ENCODE measurements at places on chromosomes 1 and 21.

DNA sequence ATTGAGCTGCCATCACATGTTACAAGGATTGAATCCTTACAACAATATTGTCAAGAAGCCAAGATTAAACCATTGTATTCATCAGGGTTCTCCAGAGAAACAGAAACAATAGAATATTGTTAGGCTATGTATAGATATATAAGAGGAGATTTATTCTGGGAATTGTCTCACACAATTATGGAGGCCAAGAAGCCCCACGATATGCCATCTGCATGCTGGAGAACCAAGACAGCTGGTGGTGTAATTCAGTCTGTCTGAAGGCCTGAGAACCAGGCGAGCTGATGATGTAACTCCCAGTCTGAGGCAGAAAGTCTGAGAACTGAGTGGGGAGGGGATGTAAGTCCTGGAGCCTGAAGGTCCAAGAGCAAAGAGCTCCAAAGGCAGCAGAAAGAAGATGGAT, 14.5 kb upstream of the TTF2 start:
- DNase-seq: no peak

GRCh38 chr1:88742531-88742930, 58.5 kb downstream of the PKN2 start:
- no peak for DNase-seq

DNA sequence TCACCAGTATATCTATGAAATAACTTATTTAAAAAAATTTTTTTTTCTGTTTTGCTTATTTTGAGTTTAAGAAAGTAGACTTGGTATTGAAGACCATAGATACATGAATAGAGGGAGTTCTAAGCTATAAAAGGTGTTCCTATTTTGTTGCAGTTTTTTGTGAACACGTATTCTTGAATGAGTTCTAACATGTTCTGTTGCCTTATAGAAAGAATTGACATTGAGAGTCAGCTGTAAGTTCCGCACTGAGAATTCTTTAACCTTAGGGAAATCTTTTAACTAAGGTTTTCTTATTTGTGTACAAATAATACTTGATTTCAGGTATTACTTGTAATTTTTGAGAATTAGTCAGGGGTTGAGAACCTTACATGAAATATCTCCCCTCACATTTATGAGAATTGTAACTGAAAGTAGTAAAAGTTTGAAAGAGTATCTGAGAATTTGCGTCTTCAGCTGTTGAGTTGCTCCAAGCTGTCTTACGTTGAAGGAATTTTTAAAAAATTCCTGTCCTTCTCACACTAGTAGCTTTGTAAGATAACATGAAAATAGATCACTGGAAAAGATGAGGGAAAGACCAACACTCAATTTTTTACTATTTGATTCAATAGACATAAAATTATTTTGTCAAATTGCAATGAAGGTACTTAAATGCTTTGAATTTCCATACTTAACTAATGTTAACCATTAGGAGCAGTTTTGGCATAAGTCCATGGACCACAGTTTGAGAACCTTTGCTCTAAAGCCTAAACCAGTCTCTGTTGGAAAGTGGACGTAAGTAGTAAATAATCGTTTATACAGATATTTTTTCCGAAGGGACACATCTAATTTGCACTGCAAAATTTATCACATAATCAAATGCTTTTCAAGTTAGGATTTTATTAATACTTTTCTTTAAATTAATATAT, 3.8 kb downstream of the DR1 start:
- no peak for DNase-seq

DNA sequence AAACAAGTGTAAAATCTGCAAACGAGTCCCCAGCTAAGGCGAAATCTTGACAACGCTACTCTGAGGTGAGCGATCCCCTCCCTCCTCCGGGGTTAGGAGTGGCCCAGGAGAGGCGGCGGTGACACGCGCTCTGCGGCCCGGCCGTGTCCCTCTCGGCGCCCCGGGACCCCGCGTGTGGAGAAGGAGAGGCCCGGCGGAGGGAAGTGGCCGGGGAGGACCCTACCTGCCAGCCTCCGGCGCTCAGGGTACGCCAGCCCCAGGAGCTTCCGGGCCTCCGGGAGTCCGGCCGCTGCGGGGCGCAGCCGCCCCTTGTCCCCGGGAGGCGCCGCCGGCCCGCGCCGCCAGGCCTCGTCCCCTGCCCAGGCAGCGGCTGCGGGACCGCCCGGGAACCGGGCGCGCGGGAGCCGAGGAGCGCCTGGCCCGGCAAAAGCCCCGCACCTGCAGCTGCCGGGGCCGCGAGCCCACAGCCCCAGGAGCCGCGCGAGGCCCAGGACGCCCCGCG, 543 bp downstream of the ABCB10 start:
- DNase-seq: peak; percentile 45

DNA sequence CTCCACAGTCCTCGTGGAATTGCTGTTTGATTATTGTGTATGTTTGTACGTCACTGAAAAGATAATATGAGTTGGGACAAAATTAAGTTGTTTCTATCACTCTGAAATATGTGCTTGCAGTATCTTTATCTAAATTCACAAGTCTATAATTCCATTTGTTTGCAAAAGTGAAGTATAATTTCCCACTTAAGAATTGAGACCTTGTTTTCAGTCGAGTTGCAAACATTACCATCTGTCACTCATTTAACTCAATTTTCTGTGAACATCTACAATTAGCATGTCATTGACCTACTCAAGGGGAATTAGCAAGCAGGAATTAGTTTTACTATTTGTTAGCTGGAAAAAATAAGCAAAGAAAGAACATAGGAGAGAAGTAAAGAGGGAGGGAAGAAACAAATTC, 195.8 kb downstream of the TPR start:
- no peak for DNase-seq

DNA sequence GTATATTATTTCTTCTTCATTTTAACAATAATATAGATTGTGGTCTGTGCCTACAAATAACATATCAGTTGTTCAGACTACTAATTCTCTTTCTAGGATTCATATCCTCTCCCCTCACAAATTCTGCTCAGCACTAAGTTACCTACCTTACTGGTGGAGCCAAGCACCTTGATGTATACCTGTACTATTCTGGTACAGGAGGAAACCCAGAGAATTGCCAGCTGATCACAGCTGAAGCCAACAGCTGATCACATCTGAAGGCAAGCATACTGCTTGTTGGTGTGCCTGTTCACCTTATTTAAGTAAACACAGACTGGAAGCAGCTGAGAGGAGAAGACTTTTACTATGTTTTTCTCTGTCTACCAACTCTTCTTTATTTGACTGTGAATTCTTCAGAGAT, 101.8 kb downstream of the PBX1 start:
- no peak for DNase-seq

GRCh38 chr1:192604979-192605620, 29.5 kb downstream of the RGS1 start:
- no peak for DNase-seq
